ENCODE measurements at places on chromosomes 16 and 17.
A peak's percentile ranks its signal among the peaks of the same experiment; 100 is the strongest.

GRCh38 chr17:18136357-18136756, 27.8 kb downstream of the MYO15A start:
- no peak for DNase-seq

GRCh38 chr17:8284126-8284525, 4.3 kb upstream of the RANGRF start:
- peak; percentile 26 for DNase-seq

DNA sequence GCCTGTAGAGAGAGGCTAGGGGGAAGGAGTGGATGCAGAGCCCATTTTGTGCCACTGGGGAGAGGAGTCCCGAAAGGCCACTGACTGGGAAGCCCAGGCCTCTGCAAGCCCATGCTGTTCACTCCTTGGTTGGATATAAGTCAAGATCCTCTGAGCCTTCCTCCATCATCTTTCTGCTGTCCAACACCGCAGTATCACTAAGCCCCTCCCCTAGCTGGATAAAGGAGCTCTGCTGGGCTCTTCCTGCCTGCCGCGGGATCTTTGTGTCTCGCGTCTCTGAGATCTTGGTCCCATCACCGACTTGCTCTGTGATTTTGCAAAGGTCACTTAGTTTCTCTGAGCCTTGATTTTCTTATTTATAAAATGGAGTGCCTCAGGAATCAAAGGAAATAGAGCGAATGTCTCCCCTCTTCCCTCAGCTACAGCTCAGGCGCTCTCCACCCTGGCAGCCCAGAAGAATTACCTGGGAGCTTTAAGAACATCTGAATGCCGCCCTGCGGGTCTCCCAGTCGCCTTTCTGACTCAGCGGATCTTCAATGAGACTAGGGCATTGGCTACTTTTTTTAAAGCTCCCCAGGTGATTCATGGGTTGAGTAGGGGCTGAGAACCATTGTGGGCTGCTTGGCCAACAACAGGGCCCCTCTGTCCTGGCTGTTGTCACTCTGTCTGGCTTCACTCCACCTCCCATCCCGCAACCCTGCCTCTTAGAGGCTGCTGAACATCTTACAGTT, 25.2 kb upstream of the TMEM220 start:
- DNase-seq: no peak

GRCh38 chr17:38613525-38613980, 7.8 kb upstream of the SRCIN1 start:
- no peak for DNase-seq

DNA sequence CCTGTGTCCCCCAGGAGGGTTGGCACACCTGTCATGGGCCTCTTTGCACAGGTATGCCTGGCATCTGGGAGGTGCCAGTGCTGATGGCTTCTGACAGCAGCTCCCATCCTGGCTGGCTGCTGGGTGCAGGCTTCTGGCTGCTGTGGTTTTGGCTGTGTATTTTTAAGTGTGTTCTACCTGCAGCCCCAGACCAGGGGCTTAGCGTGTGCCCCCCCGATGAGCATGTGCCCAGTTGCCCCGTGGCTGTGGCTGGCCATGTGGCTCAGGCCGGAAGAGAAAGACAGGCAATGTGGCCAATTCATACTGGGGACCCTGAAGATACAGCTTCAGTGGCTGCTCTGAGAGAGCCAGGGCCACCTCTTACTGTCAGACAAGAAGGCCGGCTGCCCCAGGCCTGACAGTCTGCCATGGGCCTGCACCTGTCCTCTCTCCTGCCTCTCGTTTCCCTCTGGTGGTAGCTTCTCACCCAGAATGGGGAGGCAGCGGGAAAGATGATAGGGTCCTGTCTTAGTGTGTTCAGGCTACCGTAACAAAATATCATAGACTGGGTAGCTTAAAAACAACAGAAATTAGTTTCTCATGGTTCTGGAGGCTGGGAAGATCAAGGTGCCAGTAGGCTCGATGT, 37.6 kb upstream of the LGALS9 start:
- no peak for DNase-seq

DNA sequence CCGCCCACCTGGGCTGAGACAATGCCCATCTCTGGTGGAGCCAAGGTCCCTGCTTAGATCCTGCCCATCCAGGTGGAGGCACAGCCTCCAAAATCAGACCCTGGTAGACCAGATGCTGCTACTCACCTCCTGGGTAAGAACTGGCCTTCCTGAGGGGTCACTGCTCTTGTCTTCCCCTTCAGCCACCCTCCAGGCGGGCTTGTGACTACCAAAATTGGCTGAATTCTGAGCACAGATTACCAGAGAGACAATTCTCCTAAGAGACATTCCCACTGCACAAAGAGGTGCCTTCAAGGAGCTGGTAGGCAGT, 10.9 kb downstream of the MMP2 start:
- DNase-seq: no peak

DNA sequence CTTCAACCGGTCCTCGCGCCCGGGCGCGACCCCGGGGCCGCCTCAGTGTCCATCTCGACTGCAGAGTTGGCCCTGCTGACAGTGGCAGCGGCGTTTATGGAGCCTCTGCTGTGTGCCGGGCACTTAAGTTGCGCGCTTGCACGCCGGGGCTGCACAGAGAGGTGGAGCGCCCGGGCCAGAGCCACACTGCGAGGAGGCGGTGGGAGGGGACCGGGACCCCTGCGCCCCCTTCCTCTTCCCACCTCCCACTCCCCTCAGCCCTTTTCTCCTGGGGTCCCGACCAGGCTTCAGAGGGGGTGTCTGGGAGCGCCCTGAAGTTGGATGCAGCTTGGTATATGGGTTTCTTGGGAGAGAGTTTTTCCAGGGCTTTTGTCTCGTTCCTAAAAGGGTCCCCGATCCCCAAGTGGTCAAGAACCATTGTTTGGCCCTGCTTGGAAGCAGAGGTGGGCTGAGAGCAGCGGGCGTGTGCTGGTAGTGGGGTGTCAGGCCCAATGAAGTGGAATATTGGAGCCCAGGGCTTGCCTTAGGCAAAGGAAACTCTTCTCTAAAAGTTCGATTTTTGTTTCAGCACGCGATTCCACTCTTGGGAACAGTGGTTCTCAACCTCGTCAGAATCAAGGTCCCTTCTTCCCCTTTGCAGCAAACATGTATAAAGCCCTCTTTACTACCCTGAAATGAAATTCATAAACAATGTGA, 605 bp downstream of the MRTFB start:
- peak; percentile 12 for DNase-seq

GRCh38 chr17:8712698-8713097, 31.9 kb downstream of the CCDC42 start:
- no peak for DNase-seq

DNA sequence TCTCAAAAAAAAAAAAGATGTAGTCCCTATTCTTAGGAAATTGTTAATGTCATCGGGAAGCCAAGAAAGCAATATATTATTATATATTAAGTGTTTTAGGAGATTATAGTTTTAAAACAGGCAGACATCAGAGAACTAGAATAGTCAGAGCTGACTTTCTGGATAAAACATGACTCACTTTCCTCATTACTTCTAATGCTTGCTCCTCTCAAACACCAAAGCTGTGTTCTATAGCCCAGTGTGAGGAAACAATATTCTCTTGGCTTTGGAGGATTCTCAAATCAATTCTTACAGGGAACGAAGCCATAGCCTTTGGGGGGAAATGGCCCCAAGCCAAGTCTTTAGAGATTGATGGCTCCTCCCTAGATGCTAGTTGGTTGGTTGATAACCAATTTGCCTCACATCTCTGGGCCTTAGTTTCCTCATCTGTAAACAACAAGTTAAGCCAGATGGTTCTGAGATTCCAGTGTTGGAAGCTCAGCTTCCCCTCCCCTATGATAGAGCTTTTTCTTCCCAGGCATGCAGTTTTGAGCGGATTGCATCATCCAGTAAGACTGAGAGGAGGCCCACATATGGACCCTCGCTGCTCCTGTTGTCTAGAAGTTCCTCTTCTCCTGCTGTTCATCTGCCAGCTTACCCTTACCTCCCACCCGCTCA, 12.4 kb downstream of the NMT1 start:
- DNase-seq: no peak

GRCh38 chr16:85531516-85531915, 81.6 kb upstream of the GSE1 start:
- no peak for DNase-seq

- DNase-seq: no peak
Observed at GRCh38 chr16:73046202-73046848, 1.6 kb downstream of the ZFHX3 start.

DNA sequence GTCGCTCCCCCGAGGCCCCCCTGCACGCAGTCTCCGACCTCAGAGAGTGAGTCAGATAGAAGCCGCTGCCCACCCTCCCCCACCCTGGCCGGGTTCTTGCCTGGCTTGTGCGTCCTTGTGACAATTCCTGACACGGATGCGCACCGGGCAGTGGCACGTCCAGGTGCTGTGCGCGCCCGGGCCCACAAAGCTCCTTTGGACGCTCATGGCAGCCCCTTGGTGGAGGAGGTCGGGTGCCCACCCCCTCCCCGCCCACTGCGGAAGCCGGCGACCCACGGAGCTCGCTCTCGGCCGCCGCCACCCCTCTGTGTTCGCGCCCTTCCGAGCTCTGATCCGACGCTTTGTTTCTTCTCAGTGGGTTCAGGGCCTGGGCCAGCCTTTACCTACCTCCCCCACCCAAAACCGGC, 662 bp upstream of the TUBB3 start:
- no peak for DNase-seq

- no peak for DNase-seq
Observed at GRCh38 chr17:7967751-7968150, 34.7 kb upstream of the GUCY2D start.

- DNase-seq: peak; percentile 95
Observed at GRCh38 chr16:71845639-71846430, at the start of gene ATXN1L. TSS of gene ATXN1L (plus strand) at chr16:71845976. CDS start at chr16:71849741, 3,765 bp downstream.

DNA sequence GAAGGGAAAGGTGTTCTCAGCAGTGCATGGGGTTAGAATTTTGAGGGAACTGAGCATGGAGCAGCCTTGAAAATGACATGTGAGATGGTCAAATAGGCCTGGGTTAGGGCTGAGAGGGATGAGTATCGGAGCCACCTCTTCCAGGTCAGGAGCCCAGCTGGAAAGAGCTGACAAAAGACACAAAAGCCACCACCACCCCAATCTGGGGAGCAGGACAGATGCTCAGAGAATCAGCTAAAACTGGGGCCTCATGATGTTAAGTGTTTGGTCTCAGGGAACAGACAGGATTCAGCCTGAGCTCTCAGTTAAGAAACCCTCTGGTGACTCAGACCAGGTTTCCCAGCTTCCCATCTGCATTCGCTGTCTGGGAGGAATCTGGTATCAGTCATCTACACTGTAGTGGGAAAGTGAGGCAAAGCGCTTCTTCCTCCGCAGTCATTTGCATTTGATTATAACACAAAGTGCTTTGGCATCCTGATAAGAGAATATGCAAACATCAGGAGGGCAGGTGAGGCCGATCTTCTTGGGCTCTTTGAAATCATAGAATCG, 2.6 kb downstream of the WNT9B start:
- DNase-seq: no peak

DNA sequence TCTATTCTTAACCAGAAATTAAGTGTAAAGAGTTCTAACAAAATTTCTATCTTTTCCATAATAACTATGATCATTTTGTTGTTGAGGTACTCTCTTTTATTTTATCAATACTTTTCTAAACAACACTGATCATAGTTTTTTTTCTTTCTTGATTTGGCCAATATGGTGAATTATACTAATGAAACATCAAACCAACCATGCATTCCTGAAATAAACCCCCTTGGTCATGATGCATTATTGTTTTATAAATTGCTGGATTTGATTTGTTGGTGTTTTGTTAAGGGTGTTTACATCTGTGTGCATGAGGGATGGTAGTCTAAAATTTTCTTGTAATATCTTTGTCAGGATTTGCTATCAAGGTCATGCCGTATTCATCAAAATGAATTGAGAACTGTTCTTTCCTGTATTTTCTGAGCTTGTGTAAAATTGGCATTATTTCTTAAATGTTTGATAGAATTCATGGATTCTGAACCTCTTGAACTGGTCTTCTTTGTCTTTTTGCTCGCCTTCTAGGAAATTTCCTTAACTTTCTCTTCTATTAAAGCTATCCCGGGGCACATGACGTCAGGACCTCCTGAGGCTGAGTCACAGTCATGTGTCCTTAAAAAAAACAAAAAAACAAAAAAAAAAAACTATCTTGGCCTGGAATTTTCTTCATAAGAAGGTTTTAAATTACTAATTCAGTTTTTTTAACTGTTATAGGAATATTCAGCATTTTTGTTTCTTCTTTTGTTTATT, 3.9 kb upstream of the TRIM25 start:
- DNase-seq: no peak

DNA sequence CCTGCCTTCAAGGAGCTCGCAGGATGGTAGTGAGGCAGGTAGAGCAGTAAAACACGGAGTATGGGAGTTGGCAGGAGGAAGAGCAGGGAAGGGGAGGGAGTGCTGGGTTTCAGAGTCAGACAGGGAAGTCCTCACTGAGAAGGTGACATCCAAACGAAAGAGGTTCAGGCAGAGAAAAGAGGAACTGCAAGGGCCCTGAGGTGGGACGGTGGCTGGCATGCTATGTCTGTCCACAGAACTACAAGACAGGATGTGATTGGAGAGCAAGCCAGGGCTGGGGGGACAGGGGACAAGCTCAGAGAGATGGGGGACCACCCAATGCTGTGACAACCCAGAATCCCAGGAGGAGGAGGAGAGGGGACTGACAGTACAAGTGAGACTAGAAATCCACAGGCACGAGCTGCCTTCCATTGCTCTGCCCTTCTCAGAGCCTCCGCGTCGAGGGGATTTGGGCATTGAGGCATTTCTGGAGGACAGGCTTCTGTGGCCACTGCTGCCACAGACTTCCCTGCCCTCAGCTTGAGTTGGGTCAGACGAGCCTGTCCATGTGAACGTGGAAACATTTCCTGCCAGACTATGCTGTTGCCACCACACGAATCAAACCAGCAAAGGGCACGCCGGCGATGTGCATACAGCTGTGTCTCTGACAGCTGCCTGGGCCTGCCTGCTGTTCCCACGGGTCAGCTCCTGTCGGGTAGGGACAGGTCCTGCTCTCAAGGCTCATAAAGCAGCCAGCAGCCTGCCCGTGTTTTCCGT, 100.1 kb downstream of the RAB11FIP4 start:
- DNase-seq: peak; percentile 71

DNA sequence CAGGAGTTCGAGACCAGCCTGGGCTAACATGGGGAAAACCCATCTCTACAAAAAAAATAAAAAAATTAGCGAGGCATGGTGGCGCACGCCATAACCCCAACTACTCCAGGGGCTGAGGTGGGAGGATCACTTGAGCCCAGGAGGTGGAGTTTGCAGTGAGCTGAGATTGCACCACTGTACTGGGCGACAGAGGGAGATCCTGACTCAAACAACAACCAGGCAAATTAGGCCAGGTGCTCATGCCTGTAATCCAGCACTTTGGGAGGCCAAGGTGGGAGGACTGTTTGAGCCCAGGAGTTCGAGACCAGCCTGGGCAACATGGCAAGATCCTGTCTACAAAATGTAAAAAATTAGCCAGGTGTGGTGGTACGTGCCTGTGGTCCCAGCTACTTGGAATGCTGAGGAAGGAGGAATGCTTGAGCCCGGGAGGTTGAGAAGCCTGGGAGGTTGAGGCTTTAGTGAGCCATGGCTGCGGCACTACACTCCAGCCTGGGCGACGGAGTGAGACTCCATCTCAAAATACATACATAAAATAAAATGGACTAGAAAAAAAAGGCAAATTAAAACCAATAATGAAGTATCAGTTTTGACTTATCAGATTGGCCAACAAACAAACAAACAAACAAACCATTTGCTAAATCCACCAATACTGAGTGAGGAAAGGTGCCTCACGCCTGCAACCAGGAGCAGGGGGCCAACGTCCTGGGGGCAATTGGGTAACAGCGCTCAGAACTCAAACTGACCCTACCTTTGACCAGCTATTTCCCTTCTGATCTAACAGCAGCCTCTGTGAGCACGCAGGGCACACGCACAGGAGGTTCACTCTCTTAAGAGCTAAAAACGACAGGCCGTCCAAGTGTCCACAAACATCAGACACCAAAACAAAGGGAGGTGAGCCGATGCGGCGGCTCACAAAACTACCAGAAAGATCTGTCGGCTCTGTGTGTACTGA, 19.4 kb upstream of the FASN start:
- DNase-seq: no peak
